ENCODE measurements at places on chromosomes 16 and 17. TPM values are rescaled to one million over a fixed set of nuclear protein-coding genes. Genes with fewer than 3 reads are reported as not detected.

DNA sequence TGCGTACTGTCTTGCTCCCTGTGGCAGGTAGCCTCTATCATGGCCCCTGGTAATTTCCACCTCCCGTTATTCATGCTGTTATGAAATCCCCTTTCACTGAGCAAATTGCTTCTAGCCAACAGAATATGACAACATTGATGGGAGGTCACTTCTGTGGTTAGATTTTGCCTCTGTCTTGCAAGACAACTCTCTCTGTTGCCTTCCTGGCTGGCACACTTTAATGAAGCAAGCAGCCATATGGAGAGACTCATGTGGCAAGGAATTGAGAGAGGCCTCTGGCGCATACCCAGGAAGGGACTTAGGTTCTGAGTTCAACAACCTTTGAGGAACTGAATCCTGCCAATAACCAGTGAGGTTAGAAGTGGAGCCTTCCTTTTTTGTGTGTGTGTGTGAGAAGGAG is 51.8 kb upstream of the GPRC5B start:
- H3K36me3 ChIP-seq, result no peaks in the 10 kb centered on the region
- DNase-seq, result no peak
- no peak overlapping the region for H3K4me3 ChIP-seq
- H3K27ac ChIP-seq, result no peak overlapping the region

- no peaks in the 10 kb centered on the region for H3K4me1 ChIP-seq
- H3K36me3 ChIP-seq, result no peaks in the 10 kb centered on the region
- DNase-seq, result no peak
- H3K27me3 ChIP-seq, result no peaks in the 10 kb centered on the region
These were observed 78.1 kb downstream of the LMF1 start for GRCh38 chr16:892536-893255.

DNA sequence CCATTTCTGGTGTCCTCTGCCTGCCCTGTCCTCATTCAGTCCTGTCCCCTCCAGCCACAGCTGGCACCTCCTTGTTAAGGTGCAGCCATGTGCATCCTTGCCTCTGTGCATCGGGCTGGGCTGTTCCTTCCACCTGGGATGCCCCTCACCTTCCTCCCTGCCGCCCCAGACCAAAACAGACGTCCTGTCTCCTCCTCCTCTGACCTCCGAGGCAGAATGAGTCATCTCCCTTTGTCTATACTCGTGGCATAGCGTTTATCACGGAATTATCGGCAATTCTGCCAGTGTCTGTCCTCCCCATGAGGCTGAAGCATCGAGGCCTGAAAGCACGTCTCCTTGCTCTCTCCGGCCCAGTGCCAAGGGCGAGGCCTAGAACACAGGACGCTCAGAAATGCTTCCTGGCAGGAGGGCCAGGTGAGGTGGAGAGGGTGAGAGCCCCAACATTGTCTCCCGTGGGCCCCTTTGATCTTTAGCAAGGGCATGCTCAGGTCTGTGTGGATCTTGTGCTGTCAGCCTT is 4.6 kb downstream of the RAI1 start:
- peak overlapping the region; percentile 71 for H3K27ac ChIP-seq
- no peaks in the 10 kb centered on the region for H3K36me3 ChIP-seq
- peaks cover 18% of the 10 kb centered on the region for H3K4me1 ChIP-seq
- no peak overlapping the region for H3K4me3 ChIP-seq

- no peak for DNase-seq
- peaks cover 8% of the 10 kb centered on the region for H3K4me1 ChIP-seq
- no peak overlapping the region for H3K27ac ChIP-seq
- no peaks in the 10 kb centered on the region for H3K27me3 ChIP-seq
- peaks cover 12% of the 10 kb centered on the region for H3K36me3 ChIP-seq
These were observed 4.8 kb downstream of the SPATA2L start for GRCh38 chr16:89696670-89697128.

AHSP gene
- total RNA-seq, result not detected

GRCh38 chr17:74713171-74713755 is 540 bp upstream of the CD300LF start:
- no peak overlapping the region for H3K27ac ChIP-seq
- no peaks in the 10 kb centered on the region for H3K36me3 ChIP-seq
- no peak overlapping the region for H3K4me3 ChIP-seq
- H3K4me1 ChIP-seq, result no peaks in the 10 kb centered on the region
- H3K27me3 ChIP-seq, result no peaks in the 10 kb centered on the region

DNA sequence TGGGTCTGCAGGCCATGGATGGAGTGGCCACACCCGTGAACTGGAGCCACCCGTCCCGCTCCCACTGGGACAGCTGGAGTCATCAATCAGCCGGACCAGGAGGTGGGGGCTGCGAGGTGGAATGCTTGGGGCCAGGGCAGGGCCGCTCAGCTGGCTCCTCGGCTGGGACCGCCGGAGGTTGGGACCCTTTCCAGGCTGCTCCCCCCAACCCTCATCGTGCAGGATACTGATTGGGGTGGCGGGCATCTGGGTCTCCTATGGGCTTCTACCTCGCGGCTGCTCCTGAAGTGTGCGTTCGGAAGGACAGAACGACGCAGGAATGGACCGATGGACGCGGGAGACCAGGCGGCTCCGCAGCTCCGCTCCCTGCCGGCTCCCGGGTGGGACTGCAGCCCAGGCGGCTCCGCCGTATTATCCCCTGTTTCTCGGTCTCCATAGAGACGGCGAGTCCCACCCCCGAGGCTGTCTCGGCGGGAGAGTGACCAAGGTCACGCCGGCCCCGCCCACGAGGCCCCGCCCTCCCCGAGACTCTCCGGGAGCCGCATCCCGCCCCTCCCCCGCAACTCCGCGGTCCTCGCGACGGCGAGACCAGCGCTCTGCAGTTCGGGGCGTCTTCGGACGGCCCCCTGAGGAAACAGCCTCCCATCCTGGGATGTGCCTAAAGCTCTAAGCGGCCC is at the start of gene TPPP3:
Gene TPPP3, minus strand, starts transcription at position 388 of the 677 bp plus-strand sequence. CDS start 2,387 bp downstream, outside the sequence.
- H3K27ac ChIP-seq, result peak within 1 kb of the TSS; percentile 15
- no peaks in the 10 kb centered on the region for H3K36me3 ChIP-seq
- peaks cover 21% of the 10 kb centered on the region for H3K4me1 ChIP-seq
- H3K27me3 ChIP-seq, result peaks cover 7% of the 10 kb centered on the region
- DNase-seq, result peak; percentile 93

SEPTIN1 gene
- total RNA-seq, result 4.5 TPM

SULT1A4 gene
- 63.9 TPM for total RNA-seq

KCNJ18 gene
- total RNA-seq, result not detected

BEAN1 gene
- total RNA-seq, result 0.32 TPM

GRCh38 chr16:87563022-87563421 is 39.3 kb upstream of the JPH3 start:
- H3K36me3 ChIP-seq, result no peaks in the 10 kb centered on the region
- no peak for DNase-seq
- H3K27me3 ChIP-seq, result no peaks in the 10 kb centered on the region
- H3K4me3 ChIP-seq, result no peak overlapping the region
- H3K4me1 ChIP-seq, result no peaks in the 10 kb centered on the region
- H3K27ac ChIP-seq, result no peak overlapping the region

DNA sequence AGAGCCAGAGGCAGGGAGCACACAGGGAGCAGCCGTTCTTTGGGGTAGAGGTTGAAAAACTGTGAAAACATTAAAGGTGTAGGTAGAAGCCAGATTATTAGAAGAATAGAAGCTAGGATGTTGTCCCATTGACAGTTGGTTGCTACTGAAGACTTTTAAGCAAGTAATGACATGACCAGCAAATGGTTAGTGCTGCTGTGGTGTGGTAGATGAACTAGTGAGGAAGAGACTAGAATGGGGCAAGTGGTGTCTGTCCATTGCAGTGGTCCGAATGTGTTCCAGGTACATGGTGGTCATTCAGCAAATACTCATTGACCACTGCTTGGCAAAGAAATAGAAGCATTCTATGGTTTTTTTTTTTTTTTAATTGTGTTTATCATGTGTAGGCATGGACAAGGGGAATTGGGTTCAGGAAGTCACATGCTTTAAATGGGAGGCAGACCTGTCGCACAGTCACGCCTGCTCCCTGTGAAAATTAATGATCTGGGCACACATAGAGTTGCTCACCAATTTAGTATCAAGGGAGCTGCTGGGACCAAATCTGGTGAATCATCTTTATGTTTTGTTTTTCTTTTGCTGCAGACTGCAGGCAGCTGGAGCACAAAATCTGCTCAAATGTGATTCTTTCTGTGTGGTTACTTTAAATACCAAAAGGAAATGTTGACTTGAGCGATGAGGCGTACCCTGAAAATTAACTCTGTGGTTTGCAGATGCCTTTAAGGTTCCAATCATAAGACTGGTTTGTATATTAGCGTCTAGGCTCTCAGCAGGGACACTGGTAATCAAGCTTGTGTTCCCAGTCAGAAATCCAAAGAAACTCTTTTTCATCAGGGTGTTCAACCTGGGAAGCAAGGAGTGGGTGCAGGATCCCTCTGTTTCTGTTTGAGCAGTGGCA is 30.7 kb downstream of the YPEL2 start:
- peak overlapping the region; percentile 33 for H3K27ac ChIP-seq
- H3K36me3 ChIP-seq, result no peaks in the 10 kb centered on the region
- DNase-seq, result no peak
- no peak overlapping the region for H3K4me3 ChIP-seq

DNA sequence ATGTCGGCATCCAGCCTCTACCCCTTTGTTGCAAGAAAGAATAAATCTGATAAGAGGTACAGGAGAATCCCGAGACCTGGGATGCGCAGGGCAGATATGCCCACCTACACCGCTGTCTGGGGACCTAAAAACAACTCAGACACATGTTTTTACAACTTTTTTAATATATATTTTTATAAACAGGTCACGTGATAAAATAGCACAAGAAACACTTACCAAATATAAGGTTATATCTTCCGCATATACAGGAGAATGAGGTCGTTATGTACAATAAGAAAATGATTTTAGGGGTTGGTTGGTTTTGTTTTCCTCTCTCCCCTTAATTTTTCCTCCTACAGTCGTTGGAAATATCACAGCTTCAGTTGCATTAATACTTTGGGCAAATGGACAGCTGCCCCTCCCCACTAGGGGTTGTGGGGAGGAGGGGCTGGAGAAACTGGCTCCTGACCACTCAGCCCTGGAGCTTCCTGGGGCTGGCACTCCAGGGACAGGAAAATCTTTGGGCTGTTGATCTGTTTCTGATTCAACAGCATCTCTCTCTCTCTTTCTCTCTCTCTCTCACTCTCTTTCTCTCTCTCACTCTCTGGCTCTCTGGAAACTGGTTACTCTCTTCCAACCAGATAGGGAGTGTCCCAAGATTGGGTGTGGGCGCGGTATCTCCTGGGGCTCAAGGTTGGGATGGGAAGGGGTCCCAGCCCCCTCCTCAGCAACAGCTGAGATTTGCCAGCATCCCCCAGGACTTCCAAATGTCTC is 2.3 kb upstream of the WDR24 start:
- H3K36me3 ChIP-seq, result no peaks in the 10 kb centered on the region
- H3K27ac ChIP-seq, result no peak overlapping the region
- no peak overlapping the region for H3K4me3 ChIP-seq
- no peak for DNase-seq
- peaks cover 18% of the 10 kb centered on the region for H3K4me1 ChIP-seq
- peaks cover 23% of the 10 kb centered on the region for H3K27me3 ChIP-seq

GRCh38 chr17:9361188-9361955 is 214.2 kb downstream of the STX8 start:
- H3K4me1 ChIP-seq, result no peaks in the 10 kb centered on the region
- H3K27ac ChIP-seq, result no peak overlapping the region
- DNase-seq, result no peak
- H3K36me3 ChIP-seq, result no peaks in the 10 kb centered on the region
- no peaks in the 10 kb centered on the region for H3K27me3 ChIP-seq

SCARF1 gene
- total RNA-seq, result 6.3 TPM

DNA sequence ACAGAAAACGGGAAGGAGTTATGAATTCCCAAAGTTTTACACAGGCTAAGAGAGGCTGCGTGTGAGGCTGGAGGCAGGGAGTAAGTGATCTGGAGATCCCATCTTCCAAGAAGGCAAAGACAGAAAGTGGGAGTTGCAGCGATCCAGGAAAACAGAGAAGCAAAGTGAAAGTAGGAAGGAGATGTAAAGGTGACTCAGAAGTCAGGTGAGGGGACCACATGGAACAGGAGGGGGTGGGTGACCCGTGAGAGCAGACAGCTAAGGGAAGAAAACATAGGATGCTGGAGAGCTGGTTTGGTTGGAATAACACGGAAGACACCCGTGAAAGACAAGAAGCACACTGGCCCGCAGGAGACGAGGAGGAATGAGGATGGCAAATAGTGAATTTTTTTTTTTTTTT is 1.3 kb downstream of the ALOX12 start:
- no peak overlapping the region for H3K4me3 ChIP-seq
- no peaks in the 10 kb centered on the region for H3K36me3 ChIP-seq
- H3K27ac ChIP-seq, result no peak overlapping the region
- no peak for DNase-seq
- no peaks in the 10 kb centered on the region for H3K27me3 ChIP-seq
- peaks cover 5% of the 10 kb centered on the region for H3K4me1 ChIP-seq

DHRS7C gene
- total RNA-seq, result not detected

- H3K4me3 ChIP-seq, result no peak overlapping the region
- H3K4me1 ChIP-seq, result no peaks in the 10 kb centered on the region
- no peak for DNase-seq
These were observed 68.5 kb upstream of the GSE1 start for GRCh38 chr16:85544668-85545067.

DNA sequence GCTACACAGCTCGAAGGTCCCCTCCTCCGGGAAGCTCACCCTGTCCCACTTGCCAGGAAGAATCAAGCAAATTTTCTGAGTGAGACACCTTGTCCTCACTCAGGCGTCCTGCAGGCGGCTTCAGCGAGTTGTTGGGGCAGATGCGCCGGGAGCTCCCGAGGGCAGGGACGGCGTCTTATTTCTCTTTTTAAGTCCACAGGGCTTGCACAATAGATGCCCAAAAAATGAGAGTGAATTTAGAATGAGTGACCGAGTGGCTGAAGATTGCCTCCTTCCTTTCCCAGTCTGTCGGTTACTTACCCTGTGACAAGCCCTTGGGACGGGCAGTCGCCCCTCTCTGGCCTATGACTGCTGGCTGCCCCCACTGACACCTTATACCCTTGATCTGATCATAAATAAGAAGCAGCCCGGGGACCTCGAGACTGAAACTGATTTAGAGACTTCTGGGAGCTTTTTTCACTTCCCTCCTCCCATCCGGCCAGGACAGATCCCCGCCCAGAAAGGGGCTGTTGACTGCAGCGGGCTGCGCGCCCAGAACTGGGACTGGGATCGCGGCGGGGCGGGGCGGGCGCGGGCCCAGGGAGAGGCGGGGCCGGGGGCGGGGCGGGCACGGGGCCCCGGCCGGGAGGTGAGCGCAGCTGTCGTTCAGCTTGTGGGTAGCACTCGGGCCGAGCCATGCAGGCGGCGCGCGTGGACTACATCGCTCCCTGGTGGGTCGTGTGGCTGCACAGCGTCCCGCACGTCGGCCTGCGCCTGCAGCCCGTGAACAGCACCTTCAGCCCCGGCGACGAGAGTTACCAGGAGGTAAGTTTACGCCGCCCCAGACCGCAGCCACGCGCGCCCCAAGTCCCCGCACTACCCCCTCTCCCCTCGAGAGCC is at the start of gene TTYH2:
Gene TTYH2, plus strand, starts transcription at position 659 of the 879 bp plus-strand sequence. Its CDS starts 17 bp downstream, at position 676.
- peak; percentile 90 for DNase-seq
- H3K4me3 ChIP-seq, result peak within 1 kb of the TSS; percentile 48
- peaks cover 15% of the 10 kb centered on the region for H3K4me1 ChIP-seq
- H3K27me3 ChIP-seq, result peaks cover 7% of the 10 kb centered on the region
- H3K36me3 ChIP-seq, result peaks cover 6% of the 10 kb centered on the region
- peak within 1 kb of the TSS; percentile 76 for H3K27ac ChIP-seq

- no peaks in the 10 kb centered on the region for H3K36me3 ChIP-seq
- H3K4me3 ChIP-seq, result no peak overlapping the region
- no peak for DNase-seq
- no peaks in the 10 kb centered on the region for H3K27me3 ChIP-seq
- H3K4me1 ChIP-seq, result no peaks in the 10 kb centered on the region
These were observed 61.1 kb downstream of the CDYL2 start for GRCh38 chr16:80743273-80743672.

HID1 gene
- total RNA-seq, result 47.8 TPM

RAMP2 gene
- 8.4 TPM for total RNA-seq

Measured in colonic mucosa (tissue), 4 donors.